Activated T-cell treated with anti-CD3 and anti-CD28 coated beads for 1 hour (primary cell): ENCODE measurements at places on chromosomes 3 and 15.

DNA sequence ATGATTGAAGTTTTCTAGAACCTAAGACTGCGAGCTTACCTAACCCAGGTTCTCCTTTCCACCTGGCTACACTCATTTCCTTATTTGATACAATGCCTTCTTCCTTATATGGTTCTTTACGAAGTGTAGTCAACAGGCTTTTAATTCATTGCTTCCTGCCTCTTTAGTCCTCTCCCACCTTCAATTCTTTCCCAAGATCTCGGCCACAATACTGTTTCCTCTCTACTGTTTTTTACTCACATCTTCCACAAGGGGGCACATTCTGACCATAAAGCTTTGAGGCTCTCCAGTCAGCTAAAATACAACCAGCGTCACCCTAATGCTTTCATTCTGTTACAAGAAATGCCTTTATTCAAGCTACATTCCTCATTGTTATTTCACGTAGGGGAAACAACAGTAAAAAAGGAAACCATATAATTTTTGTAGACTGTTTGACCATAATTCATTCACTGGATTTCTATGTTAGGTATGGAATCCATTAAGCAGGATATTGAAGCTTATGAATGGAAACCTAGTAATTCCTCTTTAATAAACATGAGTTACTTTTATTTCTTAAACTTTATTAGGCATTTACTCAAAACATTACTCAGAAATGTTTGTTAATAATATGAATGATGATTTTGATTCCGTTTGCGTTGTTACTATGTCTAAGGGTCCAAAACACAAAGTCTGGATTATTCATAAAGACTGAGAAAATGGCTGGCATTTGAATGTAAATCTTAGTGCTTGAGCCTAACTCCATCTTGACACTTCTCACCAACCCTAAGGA lies 29.5 kb upstream of the VEPH1 start:
- no peak for DNase-seq

GRCh38 chr3:4587061-4587837 lies 94.1 kb downstream of the ITPR1 start:
- DNase-seq: no peak

GRCh38 chr3:75337226-75337900 lies 326.8 kb upstream of the FRG2C start:
- no peak for DNase-seq

DNA sequence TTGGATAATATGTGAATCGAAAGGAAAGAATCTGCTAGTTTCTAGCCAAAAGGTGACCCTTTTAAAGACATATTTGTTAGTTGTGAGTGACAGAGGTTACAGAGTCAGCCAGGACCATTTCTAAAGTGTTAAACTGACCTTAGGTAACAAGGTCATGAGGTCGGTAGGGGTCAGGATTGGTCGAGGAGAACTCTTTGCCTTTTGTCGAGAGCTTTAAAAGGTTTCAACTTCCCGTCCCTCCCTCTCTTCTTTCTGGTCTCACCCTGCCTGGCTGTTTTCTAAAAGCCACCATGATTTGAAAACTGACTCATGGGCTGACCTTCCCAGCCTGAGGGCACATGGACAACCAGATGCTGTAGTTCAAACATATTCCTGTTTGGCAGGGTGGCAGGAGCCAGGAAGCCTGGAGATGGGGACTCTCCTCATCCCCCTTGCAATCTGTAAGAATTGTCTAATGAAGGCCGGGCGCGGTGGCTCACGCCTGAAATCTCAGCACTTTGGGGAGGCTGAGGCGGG lies 25.8 kb upstream of the PRTG start:
- DNase-seq: no peak

GRCh38 chr3:24525557-24525956 lies 30.9 kb upstream of the THRB start:
- DNase-seq: no peak

GRCh38 chr15:81814882-81815455 lies 230.8 kb downstream of the MEX3B start:
- no peak for DNase-seq

DNA sequence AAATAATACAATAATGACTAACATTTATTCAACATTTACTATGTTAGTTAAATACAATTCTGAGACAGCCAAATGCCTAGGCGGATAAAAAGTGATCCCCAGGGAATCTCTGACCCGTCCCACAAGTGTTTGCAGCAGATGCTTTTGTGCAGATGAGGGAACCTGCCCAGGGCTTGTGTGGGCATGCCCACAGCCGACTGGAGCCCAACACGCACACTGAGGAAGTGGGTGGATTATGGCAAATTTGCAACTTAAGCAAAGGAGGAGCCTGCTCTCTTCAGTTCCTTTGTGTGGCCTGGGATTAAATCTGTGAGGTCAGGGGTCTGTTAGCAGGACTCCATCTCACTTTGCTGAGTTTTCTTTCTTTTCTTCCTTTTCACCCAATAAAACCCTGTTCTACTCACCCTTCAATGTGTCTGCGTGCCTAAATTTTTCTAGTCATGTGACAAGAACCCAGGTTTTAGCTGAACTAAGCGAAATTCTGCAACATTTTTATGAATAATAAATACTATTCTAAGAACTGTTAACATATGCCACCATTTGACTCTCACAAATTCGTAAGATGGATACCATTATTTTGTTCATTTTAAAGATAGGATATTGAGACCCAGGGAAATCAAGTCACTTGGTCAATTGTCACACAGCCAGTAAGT lies 13.9 kb upstream of the RTP1 start:
- DNase-seq: no peak

- DNase-seq: no peak
Measured at GRCh38 chr15:73650416-73651126, 17.4 kb upstream of the NPTN start.

- no peak for DNase-seq
Measured at GRCh38 chr15:38689522-38689921, 124.9 kb upstream of the RASGRP1 start.

DNA sequence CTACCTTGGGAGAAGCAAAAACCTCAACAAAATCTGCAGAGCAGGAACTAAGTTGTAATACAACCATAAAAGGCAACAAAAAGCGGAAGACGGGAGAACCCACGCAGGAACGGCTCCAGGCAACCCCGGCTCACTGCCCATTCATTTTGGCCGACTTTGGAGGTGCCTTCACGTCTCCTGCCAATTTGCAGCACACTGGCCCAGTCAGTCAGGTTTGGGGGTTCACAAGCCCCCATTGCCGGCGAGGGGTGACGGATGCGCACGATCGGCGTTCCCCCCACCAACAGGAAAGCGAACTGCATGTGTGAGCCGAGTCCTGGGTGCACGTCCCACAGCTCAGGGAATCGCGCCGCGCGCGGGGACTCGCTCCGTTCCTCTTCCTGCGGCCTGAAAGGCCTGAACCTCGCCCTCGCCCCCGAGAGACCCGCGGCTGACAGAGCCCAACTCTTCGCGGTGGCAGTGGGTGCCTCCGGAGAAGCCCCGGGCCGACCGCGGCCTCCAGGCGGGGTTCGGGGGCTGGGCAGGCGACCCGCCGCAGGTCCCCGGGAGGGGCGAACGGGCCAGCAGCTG lies 463 bp downstream of the TERC start:
- peak; percentile 45 for DNase-seq

DNA sequence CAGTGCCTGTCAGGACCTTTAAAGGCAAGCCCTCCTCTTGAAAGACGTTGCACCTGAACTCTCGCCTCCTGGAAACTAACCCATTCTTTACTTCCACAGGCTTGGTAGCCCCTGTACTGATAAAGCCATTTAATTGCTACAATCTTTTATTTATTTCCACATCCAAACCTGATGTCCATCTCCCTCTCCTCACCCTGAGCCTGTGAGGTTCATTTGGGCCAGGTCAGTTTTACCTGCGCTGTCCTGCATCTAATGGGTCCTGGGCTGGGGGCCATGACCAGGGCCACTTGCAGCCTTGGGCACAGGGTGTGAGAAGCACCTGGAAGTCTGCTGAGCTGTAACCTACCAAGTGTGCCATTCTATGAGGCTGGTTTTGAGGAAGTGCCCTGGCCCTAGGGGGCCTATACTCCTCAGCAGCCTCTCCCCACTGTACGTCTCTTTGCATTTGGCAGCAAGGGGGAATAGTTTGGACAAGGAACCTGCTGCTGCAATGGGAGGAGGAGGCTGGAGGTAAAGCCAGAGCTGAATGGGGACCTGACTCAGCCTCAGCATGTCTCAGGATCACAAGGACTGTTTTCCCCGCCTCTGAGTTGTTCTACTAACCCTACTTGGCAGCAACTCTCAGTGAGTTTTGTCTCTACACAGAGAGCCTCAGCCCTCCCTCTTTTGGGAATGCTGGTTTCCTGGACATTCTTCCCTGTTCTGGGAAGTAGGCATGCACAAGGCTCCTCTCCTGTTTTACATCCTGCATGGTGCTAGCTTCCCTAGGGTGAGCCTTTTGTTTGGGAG lies 53.8 kb downstream of the WDR76 start:
- DNase-seq: no peak

DNA sequence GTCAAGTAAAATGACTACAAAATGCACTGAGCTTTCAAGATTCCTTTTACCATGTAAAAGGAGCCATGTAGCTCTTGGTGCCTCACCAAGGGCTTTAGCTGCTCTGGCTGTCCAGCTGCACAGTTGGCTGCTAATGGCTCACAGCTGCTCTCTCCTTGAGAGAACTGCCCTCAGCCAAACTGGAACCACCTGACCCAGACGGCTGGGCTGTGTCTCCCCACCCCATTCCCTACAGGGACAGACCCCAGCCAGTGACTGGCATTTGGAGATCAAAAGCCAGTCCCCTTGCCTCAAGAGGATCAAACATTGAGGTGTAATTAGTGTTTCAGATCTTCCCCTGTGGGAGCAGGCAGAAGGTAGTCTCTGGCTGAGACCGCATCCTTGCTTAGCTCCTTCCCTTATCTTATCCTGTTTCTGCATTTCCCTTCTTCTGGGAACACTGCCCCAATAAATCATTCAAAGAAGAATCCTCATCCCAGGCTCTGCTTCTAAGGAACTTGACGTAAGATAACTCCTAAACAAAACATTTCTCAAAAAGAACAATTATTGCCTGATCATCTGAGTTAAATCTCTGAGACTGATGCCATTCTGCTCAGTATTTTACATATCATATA lies 28.6 kb upstream of the UBE2E2 start:
- no peak for DNase-seq

GRCh38 chr3:186383026-186383993 lies 21.3 kb upstream of the DGKG start:
- DNase-seq: no peak

DNA sequence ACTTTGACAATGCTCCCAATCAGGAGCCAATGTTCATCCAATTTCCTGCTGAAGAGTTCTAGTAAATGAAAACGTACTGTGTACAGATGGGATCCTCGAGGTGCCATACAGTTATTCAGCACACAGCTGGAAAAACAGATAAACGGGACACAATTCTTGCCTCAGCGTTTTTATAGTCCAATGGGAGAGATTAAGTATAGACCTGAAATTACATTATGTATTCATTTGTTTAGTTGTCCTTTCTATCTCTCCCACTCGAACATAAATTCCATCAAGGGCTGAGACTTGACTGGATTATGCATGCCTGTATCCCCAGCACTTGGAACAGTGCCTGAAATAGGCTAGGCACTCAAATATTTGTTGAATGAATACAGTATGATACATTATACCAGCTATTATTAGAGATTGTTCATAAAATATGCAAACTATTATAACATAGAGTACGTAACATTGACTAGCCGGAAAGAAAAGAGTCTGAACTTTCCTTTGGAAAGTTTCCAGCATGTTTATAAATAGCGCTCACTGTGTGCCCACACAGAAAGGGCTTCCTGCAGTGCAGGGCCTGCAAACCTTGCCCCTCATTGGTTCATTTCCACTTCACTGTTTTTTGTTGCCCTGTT lies 27.4 kb upstream of the SNTN start:
- DNase-seq: no peak

DNA sequence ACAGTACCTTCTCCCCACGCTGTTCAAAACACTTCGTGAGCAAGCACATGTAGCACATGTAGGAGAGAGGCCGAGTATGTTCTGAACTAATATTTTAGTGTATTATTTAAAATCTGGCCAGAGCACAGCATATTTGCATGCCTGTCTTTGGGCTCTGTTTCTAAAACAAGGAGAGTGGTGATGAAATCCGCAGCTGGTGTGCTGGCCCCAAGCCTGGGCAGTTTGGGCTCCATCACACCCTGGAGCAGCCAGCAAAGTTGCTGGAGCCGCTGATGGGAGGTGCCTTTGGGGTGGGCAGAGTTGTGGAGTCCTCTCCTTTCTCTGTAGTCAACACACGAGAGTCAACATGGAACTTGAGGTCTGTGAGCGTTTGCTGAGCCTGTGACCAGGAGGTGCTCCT lies 116.6 kb downstream of the SLCO3A1 start:
- DNase-seq: no peak

- no peak for DNase-seq
Measured at GRCh38 chr15:51801391-51801835, 28.0 kb upstream of the TMOD3 start.

DNA sequence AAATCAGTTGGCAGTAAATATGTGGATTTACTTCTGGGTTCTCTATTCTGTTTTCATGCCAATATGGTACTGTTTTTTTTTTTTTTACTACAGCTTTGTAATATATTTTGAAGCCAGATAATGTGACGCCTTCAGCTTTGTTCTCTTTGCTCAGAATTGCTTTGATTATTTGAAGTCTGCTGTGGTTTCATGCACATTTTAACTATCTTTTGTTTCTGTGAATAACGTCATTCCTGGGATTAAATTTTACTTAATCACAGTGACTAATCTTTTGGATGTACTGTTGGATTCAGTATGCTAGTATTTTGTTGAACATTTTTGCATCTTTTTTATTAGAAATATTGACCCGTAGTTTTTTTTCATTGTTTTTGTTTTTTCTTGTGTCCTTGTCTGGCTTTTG lies 576.5 kb downstream of the ZNF385D start:
- no peak for DNase-seq

DNA sequence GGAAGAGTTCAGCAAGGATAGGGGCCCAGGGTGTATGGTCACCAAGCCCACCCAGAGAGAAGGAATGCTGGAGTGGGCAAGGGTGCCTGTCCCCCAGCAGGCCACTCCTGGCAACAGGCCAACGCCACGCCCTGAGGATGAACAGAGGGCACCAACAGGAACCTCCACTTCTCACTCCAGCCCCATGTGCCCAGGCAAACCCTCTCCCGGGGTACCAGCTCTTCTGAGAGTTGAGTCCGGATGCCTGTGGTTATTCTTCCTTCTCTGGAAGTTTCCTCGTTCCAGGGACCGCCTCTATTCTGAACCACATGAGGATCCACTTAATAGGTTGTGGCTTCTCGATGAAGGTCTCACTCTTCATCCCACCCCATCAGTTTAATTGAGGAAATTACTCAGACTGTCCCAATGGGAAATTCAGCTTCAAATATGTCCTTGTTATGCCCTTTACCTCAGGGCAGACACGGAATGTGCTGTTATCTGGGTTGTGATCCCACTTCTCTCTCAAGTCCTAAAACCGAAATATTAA lies 114.3 kb downstream of the LIPC start:
- DNase-seq: no peak

GRCh38 chr3:141526709-141527108 lies 39.9 kb downstream of the RASA2 start:
- DNase-seq: no peak
